IgD-negative memory B cell (primary cell): ENCODE measurements at places on chromosomes 4 and X. TPM values are rescaled to one million over a fixed set of nuclear protein-coding genes. Genes with fewer than 3 reads are reported as not detected.

The SSX4 gene
- polyA plus RNA-seq = not detected

The MXRA5 gene
- polyA plus RNA-seq = not detected

The DCAF12L2 gene
- polyA plus RNA-seq = not detected

The AMER1 gene
- polyA plus RNA-seq = 0.05 TPM

The HS3ST1 gene
- polyA plus RNA-seq = 5.5 TPM

The COL4A6 gene
- polyA plus RNA-seq = not detected

The DUSP9 gene
- polyA plus RNA-seq = not detected

The HAUS7 gene
- 27.6 TPM for polyA plus RNA-seq

The EDA gene
- polyA plus RNA-seq = not detected

The VCX gene
- not detected for polyA plus RNA-seq

The PAQR3 gene
- polyA plus RNA-seq = 6.4 TPM

The LEF1 gene
- polyA plus RNA-seq = 14.5 TPM

The SPP1 gene
- polyA plus RNA-seq = not detected

The OTC gene
- polyA plus RNA-seq = not detected

The KCNE5 gene
- not detected for polyA plus RNA-seq

The GPR50 gene
- polyA plus RNA-seq = not detected

The ARSJ gene
- polyA plus RNA-seq = not detected

The CLDN34 gene
- not detected for polyA plus RNA-seq

The GPRASP3 gene
- polyA plus RNA-seq = 0.68 TPM

The RPS6KA6 gene
- 0.86 TPM for polyA plus RNA-seq

The NEUROG2 gene
- polyA plus RNA-seq = not detected

The CXCL3 gene
- not detected for polyA plus RNA-seq

The PPP4R3C gene
- not detected for polyA plus RNA-seq

The ATP8A1 gene
- polyA plus RNA-seq = 15.0 TPM

The GATA1 gene
- not detected for polyA plus RNA-seq

The TRO gene
- 0.06 TPM for polyA plus RNA-seq

The FGD1 gene
- 0.55 TPM for polyA plus RNA-seq

The SLC26A1 gene
- polyA plus RNA-seq = 0.70 TPM

The GPR119 gene
- polyA plus RNA-seq = not detected

The SMC1A gene
- polyA plus RNA-seq = 63.1 TPM

The MAGEA9B gene
- 0.46 TPM for polyA plus RNA-seq

The RBM46 gene
- polyA plus RNA-seq = not detected
